NCI-H524 treated with DMSO at 0.1 percent for 48 hours (cell line): ENCODE measurements at places on chromosomes 12 and 14.

DNA sequence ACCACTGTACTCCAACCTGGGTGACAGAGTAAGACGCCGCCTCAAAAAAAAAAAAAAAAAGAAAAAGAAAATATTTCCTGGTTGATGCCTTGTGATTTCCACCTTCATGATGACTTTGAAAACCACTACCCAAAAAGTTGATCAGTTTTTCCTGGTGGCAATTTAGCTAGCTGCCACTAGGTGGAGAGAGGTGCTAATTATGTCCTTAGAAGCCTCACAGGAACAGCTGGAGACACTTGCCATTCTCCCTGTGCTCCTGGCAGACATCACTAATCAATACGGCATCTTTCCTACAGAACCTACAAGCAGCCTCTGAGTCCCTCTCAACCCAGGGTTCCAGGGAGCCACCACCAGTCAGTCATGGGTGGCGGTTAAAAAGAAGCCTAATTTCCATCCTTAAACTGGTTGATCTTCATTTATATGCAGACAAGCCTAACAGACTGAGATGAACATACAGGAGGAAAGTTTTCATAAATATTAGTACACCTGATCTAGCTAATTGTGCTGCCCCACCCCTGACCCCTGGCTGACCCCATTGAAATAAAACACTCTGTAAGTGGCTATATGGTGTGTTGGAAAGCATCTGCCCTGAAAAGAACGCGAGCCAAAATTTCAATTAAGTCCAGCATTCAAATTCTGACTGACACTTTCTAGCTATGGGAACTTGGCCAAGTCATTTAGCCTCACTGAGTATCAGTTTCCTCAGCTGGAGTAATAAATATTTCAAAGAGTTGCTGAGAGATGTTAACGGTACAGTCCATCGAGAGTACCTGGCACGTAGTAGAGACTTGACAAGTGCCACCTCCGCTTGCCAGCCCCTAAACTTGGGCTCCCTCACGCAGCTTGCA, 6.2 kb upstream of the OAS1 start:
- DNase-seq = peak; percentile 17

GRCh38 chr12:48592591-48593086, 22.8 kb upstream of the LALBA start:
- no peak for DNase-seq

- DNase-seq = no peak
Measured at GRCh38 chr12:109944561-109945359, 44.7 kb downstream of the TCHP start.

- DNase-seq = no peak
Measured at GRCh38 chr12:24643120-24644119, 305.5 kb downstream of the BCAT1 start.

DNA sequence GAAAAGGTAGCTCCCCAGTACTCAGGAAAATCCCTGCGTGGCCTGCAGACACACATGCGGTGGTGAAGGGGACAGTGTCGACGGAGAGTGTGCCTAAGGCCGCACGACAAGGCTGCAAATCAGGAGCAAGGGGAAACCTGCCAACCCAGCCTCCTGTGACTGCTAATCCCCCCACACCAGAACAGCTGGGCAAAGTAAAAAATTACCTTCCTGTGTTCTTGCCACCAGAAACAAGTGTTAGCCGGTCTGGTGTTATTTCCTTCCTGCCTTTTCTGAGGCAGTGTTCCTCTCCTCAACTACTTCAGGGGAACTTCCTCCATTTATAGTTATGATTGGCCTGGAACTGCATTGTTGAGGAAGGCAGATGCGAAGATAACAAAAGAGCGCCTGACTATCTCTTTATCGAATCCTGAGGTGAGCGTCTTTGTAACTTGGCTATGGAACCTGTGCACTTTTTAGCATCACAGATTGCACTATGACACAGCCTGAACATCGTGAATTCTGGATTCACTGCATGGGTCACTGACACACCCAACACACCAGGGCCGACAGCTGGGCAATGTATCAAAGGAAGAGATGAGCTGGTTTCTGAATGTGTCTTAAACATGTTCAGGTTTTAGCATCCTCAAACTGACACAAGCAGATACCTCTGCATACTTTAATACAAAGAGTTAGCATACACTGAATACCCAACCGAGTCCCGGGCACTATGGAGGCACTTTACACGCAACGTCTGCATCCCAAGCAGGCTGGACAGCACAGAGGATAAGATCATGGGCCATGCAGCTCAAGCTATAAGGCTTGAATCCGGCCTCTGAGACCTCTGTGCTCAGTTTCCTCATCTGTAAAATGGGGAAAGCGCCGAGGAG, 28.9 kb downstream of the SLC15A4 start:
- no peak for DNase-seq

GRCh38 chr12:10126413-10126812, 3.6 kb downstream of the CLEC7A start:
- no peak for DNase-seq
